ENCODE measurements at places on chromosomes 7 and 10. TPM values are rescaled to one million over a fixed set of nuclear protein-coding genes. Genes with fewer than 3 reads are reported as not detected.

- DNase-seq: no peak
Measured at GRCh38 chr10:48609899-48610584, 5.2 kb upstream of the ARHGAP22 start.

DNA sequence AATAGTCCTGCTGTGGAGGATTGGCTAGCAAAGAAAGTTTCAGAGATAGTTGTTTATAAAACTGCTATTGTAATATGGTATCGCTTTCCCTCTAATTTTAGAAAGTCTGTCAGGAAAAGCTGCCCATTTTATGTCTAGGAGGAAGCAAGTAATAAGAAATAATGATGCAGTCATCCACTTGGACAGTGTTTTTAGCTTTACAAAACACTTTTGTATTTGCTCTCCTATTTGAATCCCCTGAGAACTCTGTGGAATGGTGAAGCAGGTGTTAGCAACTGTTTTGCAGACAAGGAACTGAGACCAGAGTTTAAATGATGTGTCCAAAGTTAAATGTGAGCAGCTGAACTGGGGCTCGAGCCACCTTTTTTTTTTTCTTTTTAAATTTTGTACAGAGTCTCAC is 455.8 kb downstream of the XPNPEP1 start:
- DNase-seq: no peak

- no peak for DNase-seq
Measured at GRCh38 chr7:90701771-90702170, 105.7 kb downstream of the CDK14 start.

GRCh38 chr7:27739301-27739908 is 557 bp upstream of the TAX1BP1 start:
- DNase-seq: no peak

- DNase-seq: no peak
Measured at GRCh38 chr10:112819231-112819630, 130.8 kb upstream of the TCF7L2 start.

GRCh38 chr7:1689311-1689710 is 19.2 kb downstream of the ELFN1 start:
- DNase-seq: no peak

DNA sequence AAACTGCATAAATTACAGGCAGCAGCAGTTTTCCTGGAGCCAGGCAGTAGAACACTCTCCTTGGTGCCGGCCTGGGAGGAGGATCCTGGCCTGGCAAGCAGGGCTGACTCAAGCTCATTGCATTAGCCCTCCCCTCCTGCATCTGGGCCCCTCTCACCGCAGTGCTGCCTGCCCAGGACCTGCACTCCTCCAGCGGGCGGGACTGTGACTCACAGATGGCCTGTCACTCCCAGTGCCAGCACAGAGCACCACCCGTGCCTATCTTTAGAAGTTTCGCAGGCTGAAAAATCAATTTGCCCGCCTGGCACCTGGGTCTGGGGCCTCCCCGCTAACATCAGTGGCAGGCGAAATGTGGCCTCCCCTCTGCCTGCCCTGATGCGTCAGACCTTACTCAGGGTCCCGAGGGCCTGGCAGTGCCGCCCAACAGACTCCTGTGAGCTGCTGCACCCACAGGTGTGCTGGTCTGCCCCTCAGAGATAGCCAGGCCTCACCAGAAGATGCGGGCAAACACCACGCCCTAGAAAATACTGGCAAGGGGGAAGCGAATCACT is 123.8 kb downstream of the KCNMA1 start:
- no peak for DNase-seq

DNA sequence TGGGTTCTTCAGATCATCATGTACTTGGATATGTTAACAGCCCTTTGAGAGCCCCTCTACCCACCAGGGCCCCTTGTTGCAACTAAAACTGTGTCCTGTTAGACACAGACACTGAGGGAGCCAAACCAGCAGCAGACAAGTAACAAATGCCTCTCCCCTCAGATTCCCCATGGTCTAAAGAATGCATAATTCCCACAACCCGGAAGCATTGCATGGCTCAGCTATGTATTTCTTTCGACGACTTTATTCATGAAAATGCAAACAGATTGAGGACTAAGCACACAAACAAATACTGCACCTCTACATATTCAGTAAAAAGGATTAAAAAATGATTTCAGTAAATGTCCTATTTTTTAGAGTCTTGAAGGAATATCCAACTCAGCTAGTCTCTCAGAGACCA is 70.1 kb upstream of the HECW1 start:
- no peak for DNase-seq

- no peak for DNase-seq
Measured at GRCh38 chr10:132689721-132690360, 96.1 kb downstream of the NKX6-2 start.

C10orf71 gene
- polyA plus RNA-seq: not detected

CNPY1 gene
- polyA plus RNA-seq: not detected

NPFFR1 gene
- 0.28 TPM for polyA plus RNA-seq

SCART1 gene
- 1.3 TPM for polyA plus RNA-seq

All from right lung (tissue), 10 donors.